ENCODE measurements at places on chromosomes 2 and 18.

DNA sequence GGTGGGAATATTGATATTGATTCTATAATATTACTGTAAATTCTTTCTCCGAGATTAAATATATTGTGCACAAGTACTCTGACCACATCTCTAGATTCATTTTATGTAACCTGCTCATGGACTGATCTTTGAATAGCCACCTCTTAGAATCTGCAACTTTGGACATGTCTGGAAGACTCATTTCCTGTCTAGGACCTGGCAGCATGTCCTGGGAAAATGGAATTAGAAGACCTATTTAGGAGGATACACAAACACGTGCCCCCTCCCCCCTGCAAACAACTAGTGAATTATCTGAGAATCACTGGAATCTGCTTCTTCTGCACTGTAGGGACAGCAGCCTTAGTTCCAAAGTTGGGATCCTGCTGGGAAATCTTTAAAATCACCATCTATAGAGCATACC, 94.1 kb downstream of the UBE2E3 start:
- no peak for DNase-seq

DNA sequence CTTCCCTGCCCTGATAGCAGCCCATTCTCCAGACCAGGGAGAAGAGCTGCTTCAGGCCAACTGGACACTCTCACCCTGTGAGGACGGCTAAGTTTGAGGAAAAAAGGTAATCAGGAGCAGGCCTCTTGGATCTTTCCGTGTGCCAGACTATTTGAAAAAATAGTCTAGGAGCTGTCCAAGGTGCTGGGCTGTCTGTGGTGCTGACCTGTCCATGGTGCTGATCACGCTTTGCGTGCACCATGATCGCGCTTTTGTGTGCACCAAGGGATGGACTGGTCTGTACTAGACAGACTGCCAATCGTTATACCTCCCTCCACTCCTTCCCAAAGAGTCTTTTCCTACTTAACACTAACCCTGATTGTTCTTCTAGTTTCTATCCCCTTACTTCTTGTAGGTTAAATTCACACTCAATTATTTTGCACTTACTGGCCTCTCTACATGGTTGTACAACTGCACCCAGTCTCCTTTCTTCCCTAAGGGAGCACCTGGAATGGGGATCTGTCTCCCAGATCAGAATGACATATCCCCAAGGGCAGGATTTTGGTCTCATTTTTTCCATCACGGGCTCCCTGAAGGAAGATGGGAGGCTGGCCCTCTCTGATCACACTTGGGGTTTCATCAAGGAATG, 295.4 kb downstream of the CELF4 start:
- DNase-seq = no peak

DNA sequence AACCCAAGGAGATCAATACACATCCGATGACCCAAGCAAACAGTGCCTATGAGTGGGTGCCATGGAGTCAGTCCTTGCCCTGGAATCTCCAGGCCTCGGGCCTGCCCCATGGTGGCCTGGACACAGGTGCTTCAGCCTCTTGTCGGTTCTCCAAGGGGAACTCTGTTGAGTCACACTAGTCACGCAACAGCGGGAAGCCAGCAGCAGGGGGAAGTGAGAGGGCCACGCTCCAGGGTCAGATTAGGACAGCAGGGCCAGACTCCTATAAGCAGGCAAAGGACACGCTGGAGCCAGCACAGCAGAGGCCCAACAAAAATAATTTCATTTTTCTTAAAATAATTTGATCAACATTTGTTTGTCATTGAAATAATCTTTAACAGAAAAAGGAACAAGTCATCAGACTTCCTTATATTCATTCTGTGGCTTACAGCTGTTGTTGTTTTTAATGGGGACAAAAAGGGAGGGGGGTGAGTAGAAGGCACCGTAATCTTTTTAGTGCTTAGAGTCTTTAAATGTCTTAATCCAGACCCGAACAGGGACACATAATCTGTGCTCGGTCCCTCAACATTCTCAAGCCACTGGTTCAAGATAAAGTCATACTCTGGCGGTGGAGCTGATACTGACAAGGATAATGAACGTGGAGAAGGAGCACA, 16.4 kb upstream of the ARMC9 start:
- DNase-seq = no peak

DNA sequence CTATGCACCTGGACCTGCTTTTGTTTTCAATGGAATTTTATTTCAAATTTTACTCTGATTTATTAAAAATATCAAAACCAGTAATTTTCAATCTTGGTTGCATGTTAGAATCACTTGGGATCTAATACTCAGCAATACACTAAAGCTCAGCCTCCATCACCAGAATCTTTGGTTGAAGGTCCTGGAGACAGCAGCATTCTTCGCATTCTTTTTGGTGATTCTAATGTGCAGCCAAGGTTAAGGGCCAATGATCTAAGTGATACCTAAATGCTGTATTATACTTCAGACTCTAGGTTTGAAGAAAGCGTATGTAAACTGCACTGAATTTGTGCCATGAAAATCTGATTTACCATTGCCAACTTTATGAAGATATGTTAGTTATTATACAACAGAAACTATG, 493.1 kb downstream of the XIRP2 start:
- no peak for DNase-seq

- DNase-seq = no peak
Measured at GRCh38 chr2:70450641-70451250, 102.9 kb downstream of the TGFA start.

GRCh38 chr2:27307545-27308358, 493 bp downstream of the UCN start:
- DNase-seq = no peak

DNA sequence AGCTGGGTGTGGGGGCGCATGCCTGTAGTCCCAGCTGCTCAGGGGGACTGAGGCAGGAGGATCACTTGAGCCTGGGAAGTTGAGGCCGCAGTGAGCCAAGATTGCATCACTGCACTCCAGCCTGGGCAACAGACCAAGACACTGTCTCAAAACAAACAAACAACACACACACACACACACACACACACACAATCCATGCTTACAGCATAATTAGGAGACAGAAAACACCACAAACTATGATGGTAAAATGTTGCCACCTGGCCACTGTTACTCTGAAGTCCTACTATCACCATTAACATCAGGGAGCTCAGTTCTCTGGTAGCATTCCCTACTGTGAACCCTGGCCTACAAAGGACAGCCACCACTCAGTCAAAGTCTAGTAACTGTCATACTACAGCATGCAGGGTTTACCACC, 18.3 kb downstream of the DNPEP start:
- no peak for DNase-seq

DNA sequence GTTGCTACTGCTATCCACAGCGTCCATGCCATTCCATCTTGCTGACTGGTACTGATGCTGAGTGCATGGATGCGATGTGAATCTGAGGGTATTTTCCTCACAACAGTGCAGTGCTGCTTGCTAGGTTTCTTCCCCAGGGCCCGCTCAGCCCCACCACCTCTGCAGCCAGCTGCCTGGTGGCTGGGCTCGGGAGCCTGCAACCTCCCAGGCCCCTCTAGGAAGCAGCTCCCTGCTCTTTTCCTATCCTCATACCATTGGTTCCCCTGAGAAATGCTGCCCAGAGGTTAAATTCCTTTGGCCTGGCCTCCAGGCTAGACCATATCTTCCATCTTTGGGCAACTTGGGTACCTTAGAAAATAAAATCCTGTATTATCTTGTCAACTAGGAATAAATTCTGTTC, 413.6 kb downstream of the TGIF1 start:
- no peak for DNase-seq

DNA sequence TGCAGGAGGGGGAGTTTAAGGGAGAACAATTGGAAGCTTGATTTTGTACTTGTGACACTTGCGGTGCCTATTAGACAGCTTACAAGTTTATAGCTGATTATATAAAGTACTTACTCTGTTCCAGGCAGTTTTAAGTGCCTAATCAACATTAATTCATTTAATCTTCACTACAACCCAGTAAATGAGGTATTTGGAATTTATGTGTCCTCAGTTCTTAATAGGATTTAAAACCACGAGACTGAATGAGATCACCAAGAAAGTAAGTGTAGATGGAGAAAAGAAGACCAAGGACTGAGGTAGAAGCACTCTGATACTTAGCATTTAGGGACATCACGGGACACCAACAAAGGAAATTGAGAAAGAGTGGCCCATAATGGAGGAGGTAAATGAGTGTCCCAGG, 49.8 kb downstream of the ZC3H15 start:
- no peak for DNase-seq

GRCh38 chr2:64311948-64312621, 141.9 kb upstream of the LGALSL start:
- no peak for DNase-seq
